Stimulated activated CD4-positive, alpha-beta T cell treated with anti-CD3 and anti-CD28 coated beads, Interleukin-1b, Interleukin-23, amount 100 ng/mL, for 4 hours (primary cell): ENCODE measurements at places on chromosomes 2 and 18.

DNA sequence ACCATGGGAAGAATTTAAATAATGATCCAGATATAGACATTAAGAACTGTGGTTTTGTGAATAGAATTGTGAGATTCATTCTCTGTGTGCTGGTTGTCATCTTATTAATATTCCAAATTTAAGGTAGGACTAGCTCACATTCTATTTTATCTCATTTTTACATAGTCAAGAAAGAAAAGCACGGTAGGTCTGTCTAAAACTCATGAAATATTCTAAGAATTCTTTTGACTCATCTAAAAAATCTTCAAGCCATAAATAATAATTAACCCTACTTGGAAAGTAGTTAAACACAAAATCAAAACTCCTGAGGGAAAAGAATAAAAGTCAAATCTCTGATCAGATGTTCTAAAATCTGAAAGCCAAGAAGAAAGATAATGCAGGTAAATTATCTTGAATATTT lies 388.8 kb upstream of the CHAC2 start:
- DNase-seq, result no peak

- no peak for DNase-seq
Measured at GRCh38 chr18:11983592-11983991, 2.3 kb downstream of the IMPA2 start.

DNA sequence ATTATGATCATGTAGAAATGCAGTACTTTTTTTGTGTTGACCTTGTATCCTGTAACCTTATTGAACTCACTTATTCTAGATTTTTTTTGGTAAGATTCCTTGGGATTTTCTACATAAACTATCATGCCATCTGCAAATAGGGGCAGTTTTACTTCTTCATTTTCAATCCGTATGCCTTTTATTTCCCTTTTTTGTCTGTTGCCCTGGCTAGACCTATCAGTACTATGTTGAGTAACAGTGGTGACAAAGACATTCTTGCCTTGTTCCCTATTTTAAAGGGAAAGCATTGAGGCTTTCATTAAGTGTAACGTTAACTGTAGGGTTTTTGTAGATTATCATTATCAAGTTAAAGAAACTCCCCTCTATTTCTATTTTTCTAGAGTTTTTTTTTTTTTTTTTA lies 92.3 kb downstream of the LYPD1 start:
- no peak for DNase-seq

- no peak for DNase-seq
Measured at GRCh38 chr2:38462121-38462661, 85.1 kb upstream of the ATL2 start.

DNA sequence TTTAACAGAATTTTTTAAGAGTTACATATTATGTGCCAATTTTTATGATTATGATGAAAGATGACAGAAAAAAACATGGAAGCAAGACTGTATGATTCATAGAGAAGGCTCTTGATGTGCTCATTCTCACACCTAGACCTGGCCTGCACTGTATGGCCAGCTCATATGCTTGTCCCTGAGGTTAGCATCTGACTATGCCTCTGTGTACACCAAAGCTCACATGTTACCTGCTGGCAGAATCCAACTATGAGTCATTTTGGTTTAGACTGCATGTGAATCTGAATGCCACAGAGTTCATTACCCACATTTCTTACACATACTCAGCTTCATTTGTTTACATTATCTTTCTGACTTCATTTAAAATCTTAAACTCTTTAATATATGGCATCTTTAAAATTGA lies 139.0 kb downstream of the DSC3 start:
- no peak for DNase-seq

DNA sequence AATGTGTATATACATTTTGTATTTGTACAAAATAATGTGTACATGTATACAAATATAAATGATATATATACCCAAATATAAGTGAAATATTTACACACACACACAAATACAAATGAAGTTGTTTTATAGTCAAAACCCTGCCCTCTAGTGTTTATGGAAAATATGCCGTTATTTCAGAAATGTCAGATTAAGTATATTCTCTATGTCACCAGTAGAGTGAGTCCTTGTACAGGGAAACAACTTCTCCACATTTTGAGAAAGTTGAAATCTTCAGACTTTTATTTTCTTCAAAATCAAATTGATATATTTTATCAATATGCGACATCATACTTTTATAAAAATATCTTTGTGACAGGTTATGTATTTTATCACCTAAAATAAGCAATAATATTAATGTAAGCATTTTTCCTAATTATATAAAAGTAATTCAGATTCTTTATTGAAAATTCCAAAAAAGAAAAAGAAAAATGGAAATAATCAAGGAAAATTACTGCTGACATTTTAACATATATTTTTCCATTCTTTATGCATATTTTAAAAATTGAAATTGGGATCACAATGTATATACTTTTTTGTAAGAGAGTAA lies 22.4 kb downstream of the ARL6IP6 start:
- DNase-seq, result no peak

- no peak for DNase-seq
Measured at GRCh38 chr2:153557714-153558113, 79.2 kb upstream of the RPRM start.

GRCh38 chr2:41337956-41338355 lies 709.9 kb upstream of the PKDCC start:
- no peak for DNase-seq
